WTC11 (cell line): ENCODE measurements at places on chromosomes 1 and 21. TPM values are rescaled to one million over a fixed set of nuclear protein-coding genes. Genes with fewer than 3 reads are reported as not detected.

DNA sequence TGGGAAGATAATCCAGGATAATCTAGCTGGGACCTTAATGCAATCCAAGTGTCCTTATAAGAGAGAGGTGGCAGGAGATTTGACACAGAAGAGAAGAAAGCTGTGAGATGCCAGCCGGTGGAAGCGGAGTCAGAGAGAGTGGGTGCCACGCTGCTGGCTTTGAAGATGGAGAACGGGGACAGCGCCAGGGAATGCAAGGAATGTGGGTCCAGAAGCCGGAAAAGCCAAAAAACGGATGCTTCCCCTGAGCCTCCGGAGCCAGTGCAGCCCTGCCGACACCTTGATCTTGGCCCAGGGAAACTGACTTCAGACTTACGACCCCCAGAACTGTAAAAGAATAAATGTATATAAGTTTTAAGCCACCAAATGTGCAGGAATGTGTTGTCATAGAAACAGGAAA lies 152.6 kb downstream of the ZNF281 start:
- H3K27me3 ChIP-seq, result no peaks in the 10 kb centered on the region
- H3K4me1 ChIP-seq, result no peaks in the 10 kb centered on the region; the same call in 1 of the 2 replicates
- no peak overlapping the region for H3K4me3 ChIP-seq
- H3K27ac ChIP-seq, result peak overlapping the region; percentile 28
- H3K36me3 ChIP-seq, result no peaks in the 10 kb centered on the region

Gene YOD1
- 9.8 to 12.0 TPM (median 10.2 TPM) in 3 replicates for total RNA-seq

DNA sequence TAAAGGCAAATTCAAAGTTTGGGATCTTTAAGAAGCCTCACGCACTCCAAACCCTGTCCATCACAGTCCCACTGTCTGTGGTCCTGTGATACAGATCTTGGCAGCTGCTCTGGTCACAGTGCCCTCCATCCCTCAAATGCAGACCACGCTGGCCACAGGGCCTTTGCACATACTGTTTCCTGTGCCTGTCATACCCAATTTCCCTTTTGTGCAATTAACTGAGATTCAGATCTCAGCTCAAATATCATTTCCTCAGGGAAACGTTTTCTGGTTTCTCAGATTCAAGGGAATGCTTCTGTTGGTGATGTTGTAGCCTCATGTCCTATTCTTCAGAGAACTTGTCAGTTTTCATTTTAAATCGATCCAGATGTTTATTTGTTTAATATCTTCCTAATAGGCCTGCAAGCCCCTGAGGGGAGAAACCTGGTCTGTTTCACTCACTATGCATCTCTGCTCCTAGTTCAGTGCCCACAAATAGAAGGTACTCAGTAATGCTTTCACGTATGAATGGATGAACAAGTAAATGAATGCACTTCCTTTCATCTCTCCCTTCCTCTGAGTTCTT lies 24.2 kb upstream of the GRIK3 start:
- no peak overlapping the region for H3K27ac ChIP-seq
- DNase-seq, result no peak
- no peaks in the 10 kb centered on the region; the same call in 1 of the 2 replicates for H3K27me3 ChIP-seq
- H3K36me3 ChIP-seq, result no peaks in the 10 kb centered on the region

Gene SPRR2G
- not detected in 3 replicates for total RNA-seq
